ENCODE measurements at places on chromosomes 2 and 18.

DNA sequence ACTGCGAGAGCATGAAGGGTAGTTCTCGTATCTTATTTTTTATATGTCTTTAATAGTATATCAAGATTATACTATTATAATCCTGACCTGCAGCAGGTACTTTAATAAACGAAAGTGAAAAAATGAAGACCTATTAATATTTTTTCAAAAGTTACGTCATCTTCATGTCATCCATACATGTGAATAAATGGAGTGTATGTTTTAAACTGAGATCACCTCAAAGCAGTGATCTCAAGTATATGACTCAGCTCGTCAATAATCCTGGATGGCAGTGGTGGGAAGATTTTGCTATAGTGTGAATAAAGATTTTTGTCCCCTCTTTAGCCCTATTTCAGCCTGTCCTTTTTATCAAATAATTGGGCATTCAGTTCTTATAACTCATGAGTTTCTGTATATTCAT lies 166.3 kb upstream of the FBXO11 start:
- no peak for DNase-seq

DNA sequence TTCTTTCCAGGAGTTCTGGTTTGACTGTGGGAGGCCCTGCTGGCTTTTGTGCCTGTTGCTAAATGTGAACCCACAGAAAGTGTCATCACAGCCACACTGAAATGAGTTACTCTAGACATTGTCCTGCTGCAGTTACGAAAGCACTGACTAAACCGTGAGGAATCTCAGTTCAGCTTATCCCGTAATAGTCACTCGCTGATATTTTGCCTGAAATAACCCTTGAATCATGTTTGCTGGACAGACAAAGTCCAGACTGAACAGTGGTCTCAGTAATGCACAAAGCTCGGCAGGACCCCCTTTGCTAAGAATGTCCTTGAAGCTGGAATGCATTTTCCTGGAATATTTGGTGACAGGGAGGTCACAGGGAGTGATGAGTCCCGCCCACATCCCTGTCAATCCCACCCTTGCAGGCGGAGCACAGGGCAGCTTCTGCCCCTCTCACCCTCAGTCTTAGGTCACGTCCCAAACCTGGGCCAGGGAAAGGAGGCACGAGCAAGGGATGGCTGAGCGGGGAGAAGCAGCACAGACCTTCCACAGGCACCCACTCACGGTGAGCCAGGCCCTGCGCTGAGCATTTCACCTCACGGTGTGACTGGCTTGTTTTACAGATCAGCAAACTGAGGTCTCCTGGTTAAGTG lies 53.4 kb downstream of the ADI1 start:
- DNase-seq: no peak

- DNase-seq: no peak
Measured at GRCh38 chr18:33700513-33700976, 122.5 kb downstream of the ASXL3 start.

- no peak for DNase-seq
Measured at GRCh38 chr2:66185497-66186054, 249.3 kb upstream of the MEIS1 start.

DNA sequence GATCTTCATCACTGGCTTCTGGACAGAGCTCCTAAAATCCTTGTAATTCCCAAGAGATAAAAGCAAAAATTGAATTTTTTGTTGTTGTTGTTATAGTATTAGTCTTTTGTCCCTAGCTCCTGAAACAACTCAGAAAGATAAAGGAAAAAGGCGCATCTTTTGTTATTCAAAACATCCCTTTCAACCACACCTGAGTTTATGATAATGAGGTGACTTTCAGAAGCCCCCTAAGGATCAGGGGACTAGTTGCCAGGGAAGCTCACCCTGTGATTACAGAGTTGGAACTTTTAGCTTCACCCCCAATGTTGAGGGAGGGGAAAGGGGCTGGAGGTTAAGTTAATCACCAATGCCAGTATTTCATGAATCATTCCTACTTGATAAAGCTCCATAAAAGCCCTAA lies 10.3 kb upstream of the CERKL start:
- DNase-seq: no peak

DNA sequence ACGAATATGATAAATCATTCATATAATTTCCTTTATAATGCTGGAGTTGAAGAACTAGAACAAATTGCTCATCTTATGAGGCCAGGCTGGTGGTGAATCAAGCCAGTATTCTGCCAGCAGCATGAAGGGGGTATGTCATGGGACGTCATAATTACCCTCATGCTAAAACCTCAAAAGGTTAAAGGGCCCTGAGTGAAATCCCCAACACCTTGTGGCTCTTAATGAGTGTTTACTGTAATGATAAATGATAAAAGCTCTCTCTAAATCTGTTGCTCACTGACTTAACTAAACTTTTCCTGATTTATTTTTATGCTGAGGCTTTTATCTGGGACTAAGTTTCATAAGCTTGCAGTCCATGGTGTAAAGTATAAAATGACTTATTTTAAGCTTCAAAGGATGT lies 18.3 kb upstream of the NEDD4L start:
- no peak for DNase-seq

DNA sequence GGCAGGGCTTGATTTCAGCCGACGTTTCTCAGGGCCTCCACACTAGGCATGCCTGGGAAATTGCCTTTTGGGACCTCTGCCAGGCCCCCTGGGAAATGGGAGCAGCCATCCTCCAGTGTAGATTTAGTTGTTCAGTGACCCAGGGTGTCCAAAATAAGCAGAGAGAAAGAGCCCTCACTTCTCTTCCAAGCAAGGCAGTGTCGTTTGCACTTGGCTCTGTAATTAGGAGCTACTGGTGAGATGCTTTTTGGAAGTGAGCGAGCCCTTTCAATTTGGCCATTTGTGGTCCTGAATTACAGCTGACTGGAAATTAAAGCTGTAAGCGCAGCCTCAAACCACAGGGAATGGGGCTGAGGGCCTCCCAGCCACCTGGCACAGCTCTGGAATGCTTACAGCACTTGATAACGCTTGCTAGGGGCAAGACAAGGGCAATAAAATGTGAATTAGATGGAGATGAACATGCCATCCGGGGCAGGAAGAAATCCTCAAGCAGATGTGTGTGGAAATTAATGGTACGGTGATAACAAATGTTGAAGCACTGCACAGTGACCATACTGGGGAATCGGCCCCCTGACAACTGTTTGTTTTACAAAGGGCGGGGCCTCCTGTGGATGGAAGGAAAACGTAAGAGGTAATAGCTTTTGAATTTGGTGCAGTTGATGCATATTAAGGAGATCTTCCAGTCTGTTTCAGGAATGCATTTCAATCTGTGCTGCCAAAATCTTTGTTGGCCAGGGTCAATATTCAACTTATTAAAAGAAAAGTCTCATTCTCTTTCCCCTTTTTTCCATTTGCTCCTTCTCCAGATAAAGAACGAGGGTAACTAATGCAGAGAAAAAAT lies 173.1 kb downstream of the UXS1 start:
- no peak for DNase-seq

GRCh38 chr2:49359721-49360406 lies 205.5 kb upstream of the FSHR start:
- DNase-seq: no peak

GRCh38 chr2:100107906-100108647 lies 34.3 kb downstream of the AFF3 start:
- no peak for DNase-seq

DNA sequence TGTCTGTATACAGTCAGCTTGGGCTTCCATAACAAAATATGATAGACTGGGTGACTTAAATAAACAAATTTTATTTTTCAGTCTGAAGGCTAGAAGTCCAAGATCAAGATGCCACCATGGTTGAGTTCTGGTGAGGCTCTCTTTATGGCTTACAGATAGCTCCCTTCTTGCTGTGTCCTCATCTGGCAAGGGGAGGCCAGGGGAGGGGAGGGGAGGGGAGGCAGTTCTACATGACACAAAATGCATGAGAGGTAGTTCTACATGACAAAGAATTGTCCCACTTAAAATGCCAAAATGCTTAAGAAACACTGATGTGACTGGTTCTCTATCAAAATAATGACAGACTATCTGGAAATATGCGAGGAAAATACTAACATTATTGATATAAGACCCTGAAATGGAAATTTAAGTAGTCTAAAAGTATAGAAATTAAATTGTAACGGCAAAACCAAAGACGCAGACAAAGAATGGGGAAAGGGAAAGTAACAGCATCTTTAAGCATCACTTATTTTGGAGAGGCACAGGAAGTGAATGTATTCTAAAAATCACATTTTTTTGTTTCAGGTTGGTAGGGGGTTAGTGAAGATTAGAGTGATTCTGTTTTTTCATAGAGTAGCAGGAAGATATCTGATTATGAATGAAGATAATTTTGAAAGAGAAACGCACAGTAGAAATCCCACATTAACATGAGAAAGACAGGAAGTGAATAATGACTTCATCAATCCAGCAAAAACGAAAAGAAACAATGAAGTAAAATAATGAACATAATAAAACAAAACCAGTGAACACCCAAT lies 131.4 kb downstream of the STRN start:
- DNase-seq: no peak

GRCh38 chr2:17805166-17805565 lies 11.1 kb upstream of the MSGN1 start:
- DNase-seq: no peak

DNA sequence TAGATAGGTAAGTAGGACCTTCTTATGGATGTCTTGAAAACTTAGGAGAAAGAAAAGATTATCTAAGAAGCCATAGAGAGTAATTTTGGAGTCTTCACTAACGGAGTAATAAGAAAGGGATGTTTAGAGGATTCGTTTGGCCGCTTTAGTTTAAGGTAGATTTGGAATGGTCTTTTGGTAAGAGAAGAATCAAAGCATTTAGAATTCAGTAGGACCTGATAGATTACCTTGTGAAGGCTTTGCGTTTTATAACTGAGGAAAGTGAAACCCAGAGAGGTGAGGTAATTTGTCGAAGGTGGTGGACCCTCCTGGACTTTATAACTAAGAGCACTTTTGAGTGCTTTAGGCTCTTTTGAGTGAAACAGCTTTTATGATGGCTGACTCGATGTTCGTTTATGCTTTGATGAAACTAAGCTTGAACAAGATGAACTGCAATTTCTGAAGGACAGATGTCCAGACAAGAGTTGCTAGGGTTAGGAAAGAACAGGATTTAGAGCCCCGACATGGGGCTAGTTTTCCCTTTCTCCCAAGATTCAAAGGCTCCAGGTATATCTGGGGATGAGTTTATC lies 1.3 kb downstream of the MYL12B start:
- no peak for DNase-seq

- DNase-seq: no peak
Measured at GRCh38 chr18:5646739-5647138, 102.9 kb upstream of the EPB41L3 start.

DNA sequence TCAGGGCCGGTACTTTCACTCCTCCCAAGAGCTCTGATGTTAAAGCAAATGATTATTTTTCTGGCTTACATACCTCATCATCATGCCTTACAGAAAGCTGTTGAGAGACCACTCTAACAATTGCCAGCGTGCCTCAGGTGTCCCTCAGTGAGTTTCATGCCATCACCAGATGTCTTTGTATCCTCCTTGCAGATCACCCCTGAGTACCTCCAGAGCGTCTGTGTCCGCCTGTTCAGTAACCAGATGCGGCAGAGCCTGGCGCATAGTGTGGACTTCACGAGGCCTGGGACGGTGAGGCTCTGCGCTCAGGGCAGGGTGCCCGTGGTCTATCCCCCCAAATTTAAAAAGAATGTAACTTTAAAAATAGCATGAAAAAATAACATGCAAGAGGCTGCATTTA lies 41.3 kb downstream of the ARMC9 start:
- no peak for DNase-seq

DNA sequence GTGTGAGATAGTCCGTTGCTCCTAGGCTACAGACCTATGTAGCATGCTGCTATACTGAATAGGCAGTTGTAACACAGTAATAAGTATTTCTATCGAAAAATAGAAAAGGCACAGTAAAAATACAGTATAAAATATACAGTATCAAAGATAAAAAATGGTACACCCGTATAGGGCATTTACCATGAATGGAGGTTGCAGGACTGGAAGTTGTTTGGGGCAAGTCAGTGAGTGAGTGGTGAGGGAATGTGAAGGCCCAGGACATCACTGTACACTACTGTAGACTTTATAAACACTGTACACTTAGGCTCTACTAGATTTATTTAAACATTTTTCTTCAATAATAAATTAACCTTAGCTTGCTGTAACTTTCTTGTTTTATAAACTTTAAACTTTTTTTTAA lies 3.5 kb downstream of the MAP3K20 start:
- no peak for DNase-seq

DNA sequence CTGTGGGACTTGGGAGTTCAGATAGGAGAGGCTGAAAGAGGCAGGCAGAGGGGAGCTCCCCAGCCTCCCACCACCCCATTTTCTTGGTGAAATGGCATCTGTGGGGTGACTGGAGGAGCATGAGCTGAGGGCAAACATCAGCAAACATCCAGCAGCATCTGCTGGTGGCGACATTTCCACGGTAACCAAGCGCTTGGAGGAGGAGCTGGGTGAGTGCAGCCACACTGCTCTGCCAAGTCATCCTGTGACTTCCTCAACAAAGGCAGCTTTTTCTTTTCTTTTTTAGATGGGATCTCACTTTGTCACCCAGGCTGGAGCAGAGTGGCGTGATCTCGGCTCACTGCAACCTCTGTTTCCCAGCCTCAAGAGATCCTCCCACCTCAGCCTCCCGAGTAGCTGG lies 5.6 kb downstream of the TXNL4A start:
- DNase-seq: peak; percentile 51

DNA sequence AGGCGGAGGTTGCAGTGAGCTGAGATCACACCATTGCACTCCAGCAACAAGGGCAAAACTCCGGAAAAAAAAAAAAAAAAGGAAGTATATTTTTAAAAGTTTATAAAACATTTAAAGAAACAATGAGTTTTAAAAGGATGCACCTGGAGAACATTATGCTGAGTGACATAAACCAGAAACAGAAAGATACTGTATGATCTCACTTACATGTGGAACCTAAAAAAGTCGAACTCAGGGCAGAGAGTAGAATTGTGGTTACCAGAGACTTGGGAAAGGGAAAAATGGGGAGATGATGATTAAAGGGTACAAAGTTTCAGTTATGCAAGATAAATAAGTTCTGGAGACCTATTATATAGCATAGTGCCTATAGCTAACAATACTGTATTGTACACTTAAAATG lies 52.8 kb upstream of the RTN4 start:
- no peak for DNase-seq

DNA sequence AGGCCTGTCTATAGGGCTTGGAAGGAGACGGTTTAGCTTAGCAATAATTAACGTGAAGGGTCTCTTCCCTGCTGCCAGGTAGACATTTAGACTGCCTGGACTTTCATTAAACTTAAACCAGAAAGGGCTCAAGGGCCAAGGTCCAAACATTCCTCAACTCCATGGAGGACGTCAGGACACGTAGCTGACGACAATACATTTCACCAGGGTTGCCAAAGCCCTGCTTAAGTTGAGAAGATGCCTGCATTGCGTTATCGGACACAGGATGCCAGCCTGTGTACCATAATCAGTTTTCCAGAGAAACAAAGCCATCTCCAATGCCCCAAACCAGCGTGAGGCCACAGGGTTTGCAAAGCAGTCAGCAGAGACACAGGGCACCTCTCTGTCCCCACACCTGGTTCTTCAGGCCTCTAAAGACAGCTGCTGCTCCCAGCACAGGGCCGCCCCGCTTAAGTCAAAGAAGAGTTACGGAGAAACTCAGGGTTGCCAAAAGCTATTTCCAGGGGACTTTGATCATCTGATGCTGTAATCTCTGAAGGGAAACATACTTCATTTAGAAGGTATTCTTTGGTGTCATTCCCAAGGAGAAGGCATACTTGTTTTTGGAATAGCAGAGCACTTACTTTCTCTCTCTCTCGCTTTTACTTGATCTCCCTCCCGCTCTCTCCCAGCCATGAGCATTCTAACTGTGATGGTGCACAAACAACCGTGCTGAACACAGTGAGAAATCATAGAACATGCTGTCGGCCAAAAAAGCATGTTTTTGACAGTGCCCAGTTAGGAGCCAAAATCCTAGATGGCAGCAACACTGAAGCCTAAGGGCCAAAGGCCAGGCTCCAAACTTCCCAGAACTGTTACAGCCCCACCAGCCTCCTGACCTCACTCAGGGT lies 46.0 kb downstream of the TTC32 start:
- DNase-seq: no peak
